MCF 10A (cell line): ENCODE measurements at places on chromosomes 4 and X.

DNA sequence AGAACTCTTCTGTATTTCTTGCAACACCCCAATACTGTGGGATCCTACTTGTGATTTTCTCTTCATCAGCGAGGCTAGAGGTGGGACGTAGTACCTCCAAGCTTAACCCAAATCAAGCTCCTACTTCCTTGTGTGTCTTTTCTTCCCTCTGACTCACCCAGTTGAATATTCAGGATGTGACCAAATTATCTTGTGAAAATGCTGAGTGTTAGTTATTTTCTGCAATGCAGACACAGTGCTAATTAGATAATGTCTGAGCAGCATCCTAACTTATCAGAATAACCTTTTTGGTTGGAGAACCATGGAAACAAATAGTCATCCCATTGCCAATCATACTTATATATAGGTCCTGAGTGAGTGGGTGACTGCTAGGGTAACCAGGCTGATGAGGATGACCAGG, 2.4 kb downstream of the MEPE start:
- DNase-seq: no peak

GRCh38 chrX:123072686-123073385, 111.2 kb upstream of the GRIA3 start:
- DNase-seq: no peak

GRCh38 chrX:39907964-39908661, 189.6 kb downstream of the BCOR start:
- peak; percentile 90 for DNase-seq

GRCh38 chrX:17977696-17978095, 116.6 kb upstream of the RAI2 start:
- DNase-seq: no peak
